Activated CD4-positive, alpha-beta T cell treated with anti-CD3 and anti-CD28 coated beads, Interleukin-2, amount 50 U/mL, for 4 hours (primary cell): ENCODE measurements at places on chromosomes 12 and 14.

DNA sequence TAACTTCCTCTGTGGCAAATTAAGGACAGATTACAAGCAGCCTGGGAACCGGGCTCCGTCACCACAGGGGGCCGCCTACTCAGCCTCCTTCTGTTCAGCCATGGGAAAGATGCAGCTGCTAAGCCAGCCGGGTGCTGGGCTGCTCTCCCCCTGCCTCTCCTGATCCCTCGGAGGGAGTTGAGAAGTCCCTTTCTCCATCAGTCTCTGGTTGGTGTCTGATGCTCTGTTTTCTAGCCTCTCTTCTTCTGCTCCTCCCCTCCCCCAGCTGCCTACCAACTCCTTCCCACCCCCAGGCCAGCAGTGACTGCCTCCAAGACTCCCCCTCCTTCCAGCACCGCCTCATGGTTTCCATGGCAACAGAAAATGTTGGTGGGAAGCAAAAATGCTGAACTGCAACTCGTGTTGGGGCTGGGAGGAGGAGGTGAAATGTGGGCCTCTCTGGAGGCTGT, 486.7 kb downstream of the APAF1 start:
- no peak for DNase-seq

DNA sequence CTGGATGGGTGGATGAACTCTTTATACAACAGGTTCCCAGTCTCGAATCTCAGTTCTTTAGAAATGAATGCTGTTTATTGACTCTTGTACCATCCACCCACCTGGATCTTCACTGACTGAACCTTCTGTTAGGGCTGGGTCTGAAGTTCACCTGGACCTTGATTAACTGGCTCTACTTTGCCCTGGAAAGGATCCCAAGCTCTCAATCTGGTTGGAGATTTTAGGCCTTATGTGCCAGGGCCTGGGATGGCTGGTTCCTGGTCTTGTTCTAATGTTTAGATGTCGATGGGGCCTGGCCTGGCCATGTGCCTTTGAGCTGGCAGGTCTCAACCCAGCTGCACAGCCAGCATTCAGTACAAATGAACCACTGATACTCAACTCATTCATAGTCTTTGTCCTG, 76.5 kb upstream of the MED13L start:
- no peak for DNase-seq

- no peak for DNase-seq
Observed at GRCh38 chr14:63276492-63277342, 42.0 kb downstream of the GPHB5 start.

DNA sequence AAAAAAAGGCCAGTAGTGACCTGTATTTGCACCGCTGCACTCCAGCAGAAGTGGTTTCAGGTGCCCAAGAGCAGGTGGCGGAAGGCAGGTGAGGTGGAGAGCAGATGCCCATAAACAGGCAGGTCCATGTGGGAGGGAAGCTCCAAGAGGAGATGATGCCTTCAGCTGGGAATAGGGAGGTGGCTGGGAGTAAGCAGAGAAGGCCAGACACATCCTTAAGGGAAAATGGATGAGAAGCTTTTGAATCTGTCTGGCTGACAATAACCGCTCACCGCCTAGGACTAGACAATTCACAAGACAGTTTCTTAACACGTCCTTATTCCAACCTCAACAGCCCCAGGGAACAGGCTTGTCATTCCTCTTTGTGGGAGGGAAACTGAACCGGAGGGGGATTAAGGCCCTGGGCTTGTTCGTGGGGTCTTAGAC, 43.9 kb upstream of the PLEKHG6 start:
- DNase-seq = no peak

GRCh38 chr14:90675399-90675798, 140.8 kb downstream of the TTC7B start:
- DNase-seq = no peak

- DNase-seq = no peak
Observed at GRCh38 chr14:68519671-68520187, 273.1 kb downstream of the ZFP36L1 start.

DNA sequence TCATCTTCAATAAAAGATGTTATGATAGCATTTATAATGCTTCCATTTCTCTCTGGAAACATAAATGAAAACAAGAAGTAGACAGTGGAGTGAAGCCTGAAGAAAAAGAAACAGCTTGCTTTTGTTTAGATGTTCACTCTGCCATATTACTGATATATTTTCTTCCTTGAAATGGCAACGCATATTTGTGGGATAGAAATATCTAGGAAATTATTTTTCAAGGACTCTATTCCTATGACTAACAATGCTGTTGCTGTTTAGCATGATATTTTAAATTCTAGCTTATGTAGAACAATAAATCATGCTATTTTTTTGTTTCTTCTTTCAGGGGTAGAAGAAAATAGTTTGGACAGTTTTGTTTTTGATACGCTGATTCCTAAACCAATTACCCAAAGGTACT, 359.0 kb downstream of the NAV3 start:
- DNase-seq = no peak
